ENCODE measurements at places on chromosomes 13 and 19.
A peak's percentile ranks its signal among the peaks of the same experiment; 100 is the strongest.

GRCh38 chr19:42683917-42684513, 56.3 kb downstream of the PSG3 start:
- DNase-seq, result peak; percentile 5

- no peak for DNase-seq
These were observed 1.8 kb downstream of the FGF14 start for GRCh38 chr13:102399791-102400674.

GRCh38 chr13:90415902-90416301, 931.6 kb upstream of the MIR17HG start:
- no peak for DNase-seq

DNA sequence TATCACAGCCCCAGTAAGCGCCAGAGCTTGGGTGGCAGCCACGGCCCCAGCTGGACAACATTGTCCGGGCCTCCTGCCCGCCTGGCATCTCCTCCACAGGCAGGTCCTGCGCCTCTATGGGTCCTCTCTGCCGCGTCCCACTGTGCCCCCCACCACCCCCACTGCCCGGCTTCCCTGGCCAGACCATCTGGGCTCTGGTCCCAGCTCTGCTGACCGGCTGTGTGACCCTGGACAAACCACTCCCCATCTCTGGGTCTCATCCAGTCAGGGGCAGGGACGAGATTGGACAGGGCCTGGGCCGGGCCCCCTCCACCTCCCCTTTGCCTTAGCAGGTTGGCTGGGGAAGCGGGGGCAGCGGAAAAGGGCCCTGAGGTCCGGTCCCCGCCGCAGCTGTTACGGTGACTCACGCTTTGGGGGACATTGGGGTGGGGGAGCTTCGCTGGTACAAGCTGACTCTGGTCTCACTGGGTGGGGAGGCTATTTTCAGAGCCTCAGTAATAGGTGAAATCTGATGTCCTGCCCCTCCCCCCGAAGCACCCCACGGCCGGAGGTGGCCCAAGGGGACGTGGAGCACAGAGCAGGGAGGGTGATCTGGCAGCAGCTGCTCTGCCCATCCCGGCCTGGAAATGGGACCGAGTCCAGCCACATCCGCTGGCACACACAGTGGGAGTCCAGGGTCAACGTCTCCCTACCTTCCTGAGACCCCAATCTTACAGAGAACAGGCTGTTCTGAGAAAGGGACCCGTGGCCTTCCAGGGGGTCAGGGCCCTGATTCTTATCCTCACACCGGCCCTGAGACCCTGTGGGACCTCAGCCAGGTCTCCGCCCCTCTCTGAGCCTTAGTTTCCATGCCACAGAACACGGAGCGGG, 9.1 kb downstream of the NFIC start:
- no peak for DNase-seq

DNA sequence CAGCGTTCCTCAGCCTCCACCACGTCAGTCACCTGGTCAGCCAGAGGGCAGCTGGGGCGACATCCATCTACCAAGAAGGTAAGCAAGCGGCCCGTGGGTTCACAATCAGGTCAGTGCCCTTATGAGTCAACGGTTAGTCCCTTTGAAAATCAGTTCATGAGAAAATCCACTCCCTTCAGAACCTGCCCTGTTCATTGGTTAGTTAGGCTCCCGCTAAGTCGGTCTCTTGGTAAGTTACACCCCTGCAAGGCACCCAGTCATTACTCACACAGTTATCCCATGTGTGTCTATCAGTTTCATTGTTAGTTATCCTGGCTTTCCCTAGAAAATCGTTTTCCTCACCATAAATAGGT, 564 bp downstream of the SIGLECL1 start:
- no peak for DNase-seq

DNA sequence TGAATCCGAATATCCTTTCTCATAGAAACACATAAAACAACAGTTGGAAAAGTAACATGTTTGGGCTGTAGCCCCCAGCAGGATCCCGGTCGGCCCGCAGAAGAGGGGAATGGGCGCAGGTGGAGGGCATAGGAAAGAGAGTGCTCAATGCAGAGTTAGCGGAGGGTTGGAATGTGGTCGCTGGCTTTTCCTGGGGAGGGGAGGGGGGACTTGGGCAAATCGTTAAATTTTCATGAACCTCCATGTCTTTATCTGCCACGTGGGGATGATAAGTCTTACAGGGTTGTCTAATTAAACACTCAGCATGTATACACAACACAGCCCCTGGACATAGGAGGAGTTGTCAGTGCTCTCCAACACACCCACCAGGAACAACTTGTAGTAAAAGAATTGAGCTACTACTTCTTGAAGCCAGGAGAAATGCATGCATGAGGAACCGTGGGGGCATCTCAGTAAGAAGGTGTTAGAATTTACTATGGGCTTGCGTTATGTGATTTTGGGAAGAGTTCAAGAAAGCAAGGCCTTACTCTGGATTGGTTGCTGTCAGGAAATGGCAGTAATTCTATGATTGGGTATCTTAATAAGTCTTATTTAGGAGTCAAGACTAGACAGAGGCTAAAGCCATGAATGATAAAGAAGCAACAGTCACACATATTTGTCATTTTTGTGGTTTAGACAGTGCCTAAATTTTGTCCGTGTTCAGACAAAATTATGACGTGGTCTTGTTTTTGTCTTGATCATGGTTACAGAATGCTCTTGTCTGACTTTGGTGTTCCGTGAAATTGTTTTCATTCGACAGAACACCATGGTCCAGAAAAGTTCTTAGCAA, 671 bp upstream of the SLC46A3 start:
- no peak for DNase-seq

DNA sequence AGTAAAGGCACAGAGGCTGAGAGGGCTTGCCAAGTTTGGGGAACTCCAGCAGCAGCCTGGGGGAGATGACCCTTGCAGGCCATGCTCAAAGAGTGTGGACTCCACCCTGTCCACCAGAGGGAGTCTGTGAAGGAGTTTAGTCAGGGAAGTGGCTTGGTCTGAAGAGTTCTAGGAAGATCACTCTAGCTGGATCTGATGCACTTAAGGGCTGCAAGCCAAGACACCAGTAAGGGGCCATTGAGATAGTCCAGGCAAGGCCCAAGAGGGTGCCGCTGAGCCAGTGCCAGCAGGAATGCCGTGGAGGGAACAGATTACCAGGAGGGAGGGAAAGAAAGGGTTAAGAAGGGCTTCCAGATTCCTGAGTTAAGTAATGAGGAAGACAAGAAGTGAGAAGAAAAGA, 68.7 kb downstream of the ZAR1L start:
- peak; percentile 11 for DNase-seq

DNA sequence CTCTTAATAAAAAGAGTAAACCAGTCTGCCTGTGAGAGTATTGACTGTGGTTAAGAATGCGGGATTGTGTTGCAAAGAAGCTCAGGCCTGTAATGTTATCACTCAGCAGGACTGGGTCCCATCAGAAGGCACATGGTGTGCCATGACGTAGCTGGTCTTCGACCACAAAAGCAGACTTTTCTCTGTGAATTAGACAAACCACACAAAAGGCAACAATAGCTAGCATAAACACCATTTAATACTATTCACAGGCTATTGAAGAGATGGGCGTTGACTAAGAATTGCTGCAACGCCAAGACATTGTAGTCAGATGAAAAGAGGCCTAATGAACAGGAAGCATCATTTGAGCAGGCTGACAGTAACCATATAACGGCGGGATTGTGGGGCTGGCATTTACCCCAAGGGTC, 235.6 kb upstream of the SOX21 start:
- DNase-seq, result no peak

- DNase-seq, result no peak
These were observed 110.3 kb downstream of the NALCN start for GRCh38 chr13:101305981-101306411.

DNA sequence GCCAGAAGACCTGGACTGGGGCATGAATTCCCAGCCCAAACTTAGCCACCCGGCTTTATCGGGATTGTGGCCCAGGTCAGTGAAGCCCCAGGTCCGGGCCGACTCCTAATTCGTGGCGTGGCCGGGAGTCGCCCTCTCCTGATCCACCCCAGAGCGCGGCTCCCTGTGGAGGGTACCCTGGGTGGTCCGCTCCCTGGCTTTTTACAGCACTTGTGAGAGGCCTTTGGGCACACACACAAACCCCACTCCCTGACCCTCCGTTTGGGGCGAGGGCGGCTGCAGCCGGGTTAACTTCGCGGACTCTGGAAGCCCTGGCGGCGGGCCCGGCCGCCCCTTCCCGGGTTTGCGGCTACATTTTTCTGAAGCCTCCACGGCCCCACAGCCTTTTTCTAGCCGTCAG, 56.4 kb downstream of the ZNF568 start:
- DNase-seq, result peak; percentile 3

DNA sequence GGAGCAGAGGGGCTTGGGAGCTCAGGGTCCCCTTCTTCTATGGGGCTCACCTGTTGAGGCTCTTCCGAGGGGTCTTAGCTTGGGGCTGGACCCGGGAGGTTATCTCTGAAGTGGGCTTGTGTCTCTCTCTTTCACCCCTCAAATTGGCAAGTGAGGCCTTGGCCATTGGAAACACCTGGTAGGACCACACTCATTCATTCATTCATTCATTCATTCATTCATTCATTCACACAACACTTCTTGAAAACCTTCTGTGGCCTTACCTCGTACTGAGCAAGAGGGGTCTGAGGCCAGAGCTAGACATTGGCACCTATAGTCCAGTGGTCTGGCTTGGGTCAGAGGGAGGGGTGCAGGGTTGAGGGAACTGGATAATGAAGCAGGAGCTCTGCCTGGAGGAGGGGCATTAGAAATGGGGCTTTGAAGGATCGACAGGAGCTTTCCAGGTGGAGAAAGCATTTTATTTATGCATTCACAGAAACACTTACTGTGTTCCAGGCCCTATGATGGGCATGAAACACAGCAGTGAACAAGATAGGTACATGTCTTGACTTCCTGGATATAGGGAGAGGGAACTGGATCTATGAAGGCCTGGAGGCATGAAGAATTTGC, 5.5 kb downstream of the CELF5 start:
- DNase-seq, result no peak

GRCh38 chr19:39319098-39319891, 1.4 kb downstream of the LRFN1 start:
- no peak for DNase-seq

- no peak for DNase-seq
These were observed 3.0 kb upstream of the AKAP8L start for GRCh38 chr19:15421721-15422260.

GRCh38 chr13:71242201-71242600, 624.8 kb downstream of the DACH1 start:
- no peak for DNase-seq

- DNase-seq, result no peak
These were observed 50.7 kb upstream of the SERP2 start for GRCh38 chr13:44322928-44323327.

GRCh38 chr19:33350538-33351309, 22.8 kb upstream of the CEBPG start:
- DNase-seq, result no peak

DNA sequence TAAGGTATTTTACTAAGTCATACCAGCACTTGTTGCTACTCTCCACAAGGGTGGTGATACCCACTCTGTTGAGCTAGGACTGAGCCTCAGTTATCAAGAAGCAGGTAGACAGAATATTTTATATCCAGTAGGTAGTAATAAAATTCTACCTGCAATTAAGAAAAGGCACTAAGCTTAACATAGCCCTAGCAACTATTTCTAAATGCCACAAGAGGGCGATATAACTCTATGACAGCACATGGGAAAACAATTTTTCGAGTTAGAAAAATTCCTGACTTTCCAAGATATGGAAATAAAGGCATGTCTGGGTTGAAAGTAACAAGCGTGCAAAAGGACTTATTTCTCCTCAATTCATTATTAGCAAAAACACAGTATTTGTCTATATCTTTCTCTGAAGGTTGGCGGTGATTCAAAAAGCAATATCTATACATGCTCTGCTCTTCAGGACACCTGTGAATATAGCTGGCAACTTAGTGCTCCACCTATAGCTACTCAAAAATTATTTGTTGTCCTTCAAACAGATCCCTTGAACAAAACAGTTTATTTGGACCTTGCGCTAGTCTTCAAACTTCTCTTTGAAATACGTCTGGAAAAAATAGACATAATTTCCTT, 14.7 kb downstream of the CCDC169 start:
- no peak for DNase-seq

Data from activated gamma-delta T cell treated with Interleukin-2 at 50 U/mL for 16 hours (primary cell).